ENCODE measurements at places on chromosomes 7 and 10.

- DNase-seq, result no peak
These were observed 2.5 kb downstream of the RASSF4 start for GRCh38 chr10:44961931-44962750.

GRCh38 chr10:110686047-110686446 is 41.9 kb downstream of the RBM20 start:
- DNase-seq, result no peak

DNA sequence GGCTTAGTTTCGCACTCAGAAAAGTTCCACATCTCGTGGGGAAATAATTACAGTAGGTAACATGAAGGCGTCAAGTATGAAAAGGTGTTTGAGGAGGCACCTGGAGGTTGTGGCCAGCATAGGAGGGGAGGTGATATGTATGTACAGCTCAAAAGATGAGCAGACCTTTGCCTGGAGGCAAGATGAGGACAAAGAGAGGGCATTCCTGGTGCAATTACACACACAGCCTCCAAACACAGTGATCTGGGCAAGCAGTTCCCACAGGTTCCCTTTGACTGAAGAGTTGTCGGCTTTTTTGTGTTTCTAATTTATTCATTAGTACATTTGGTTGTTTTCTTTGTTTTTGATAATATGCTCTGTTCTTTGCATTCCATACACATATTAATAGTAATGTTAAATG is 46.9 kb downstream of the CDK14 start:
- no peak for DNase-seq

- DNase-seq, result no peak
These were observed 99.2 kb upstream of the KDM7A start for GRCh38 chr7:140276001-140276400.

DNA sequence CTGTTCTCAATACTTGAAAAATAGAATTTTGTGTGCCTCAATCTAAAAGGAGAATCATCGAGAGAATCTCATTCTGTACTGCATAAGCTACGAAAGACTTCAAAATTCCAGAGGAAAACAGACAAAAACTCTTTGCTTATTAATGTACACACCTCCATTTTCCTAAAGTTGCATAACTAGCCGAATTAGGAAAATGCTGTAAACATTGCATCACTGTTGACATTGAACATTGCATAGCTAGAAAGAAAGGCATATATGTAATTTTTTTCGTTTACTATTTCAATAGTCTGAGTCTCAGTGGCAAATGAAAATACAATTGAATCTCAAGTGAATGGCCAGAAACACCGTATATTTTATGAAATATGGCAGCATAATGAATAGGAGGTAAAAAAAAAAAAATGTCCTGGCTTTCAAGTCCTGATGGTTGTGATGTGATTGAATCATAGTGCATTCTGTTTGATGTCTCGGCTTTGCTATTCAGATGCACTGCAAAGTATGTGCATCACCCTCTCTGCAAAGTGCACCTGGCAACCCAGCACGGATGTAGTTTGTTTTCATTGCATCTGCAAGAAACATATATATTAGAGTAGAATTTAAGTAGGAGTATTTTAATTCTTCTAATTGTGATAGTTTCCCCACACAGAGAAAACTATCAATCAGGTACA is 196.7 kb downstream of the VTI1A start:
- DNase-seq, result no peak

All from fibroblast of the conjunctiva (primary cell).